ENCODE measurements at places on chromosomes 7 and 10. TPM values are rescaled to one million over a fixed set of nuclear protein-coding genes. Genes with fewer than 3 reads are reported as not detected.

GRCh38 chr7:6658618-6659345 lies 21.7 kb downstream of the ZNF316 start:
- no peak for DNase-seq

GRCh38 chr7:45036796-45037195 lies 36.8 kb downstream of the CCM2 start:
- DNase-seq, result no peak

- no peak for DNase-seq
Observed at GRCh38 chr10:63323701-63324494, 141.9 kb downstream of the JMJD1C start.

- no peak for DNase-seq
Observed at GRCh38 chr10:62027841-62028501, 126.5 kb downstream of the ARID5B start.

DNA sequence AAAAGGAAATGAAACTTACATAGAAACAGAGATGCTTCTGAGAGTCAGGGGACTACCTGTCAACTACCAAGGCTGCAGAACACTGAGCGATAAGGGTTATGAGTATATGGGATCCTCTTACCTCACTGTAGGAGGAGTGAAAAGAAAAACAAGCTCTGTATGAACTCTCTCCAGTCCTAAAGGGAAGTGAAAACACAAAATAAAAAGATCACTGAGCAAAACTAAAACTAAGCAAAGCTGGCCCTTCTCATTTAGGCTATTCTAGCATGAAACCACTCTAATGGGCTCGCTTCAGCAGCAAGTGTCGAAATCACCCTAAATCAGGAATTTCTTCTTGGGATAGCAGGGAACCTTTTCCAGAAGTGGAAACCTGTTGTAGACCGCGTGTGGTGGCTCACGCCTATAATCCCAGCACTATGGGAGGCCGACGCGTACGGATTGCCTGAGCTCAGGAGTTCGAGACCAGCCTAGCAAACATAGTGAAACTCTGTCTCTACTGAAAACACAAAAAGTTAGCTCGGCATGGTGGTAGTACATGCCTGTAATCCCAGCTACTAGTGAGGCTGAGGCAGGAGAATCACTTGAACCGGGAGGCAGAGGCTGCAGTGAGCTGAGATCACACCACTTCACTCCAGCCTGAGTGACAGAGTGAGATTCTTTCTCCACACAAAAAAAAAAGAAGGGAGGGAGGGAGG lies 27.0 kb downstream of the DCLRE1C start:
- no peak for DNase-seq

Gene TMEM225B
- total RNA-seq, result not detected
